Erythroblast (primary cell): ENCODE measurements at places on chromosomes 1 and 21.

- no peak for DNase-seq
Measured at GRCh38 chr1:101064697-101065096, 39.1 kb upstream of the DPH5 start.

- DNase-seq, result no peak
Measured at GRCh38 chr1:159473335-159473734, 33.8 kb downstream of the OR10J1 start.

GRCh38 chr1:34726861-34727260 is 28.0 kb upstream of the GJB5 start:
- DNase-seq, result no peak

GRCh38 chr1:33400153-33400911 is 30.6 kb downstream of the PHC2 start:
- no peak for DNase-seq

DNA sequence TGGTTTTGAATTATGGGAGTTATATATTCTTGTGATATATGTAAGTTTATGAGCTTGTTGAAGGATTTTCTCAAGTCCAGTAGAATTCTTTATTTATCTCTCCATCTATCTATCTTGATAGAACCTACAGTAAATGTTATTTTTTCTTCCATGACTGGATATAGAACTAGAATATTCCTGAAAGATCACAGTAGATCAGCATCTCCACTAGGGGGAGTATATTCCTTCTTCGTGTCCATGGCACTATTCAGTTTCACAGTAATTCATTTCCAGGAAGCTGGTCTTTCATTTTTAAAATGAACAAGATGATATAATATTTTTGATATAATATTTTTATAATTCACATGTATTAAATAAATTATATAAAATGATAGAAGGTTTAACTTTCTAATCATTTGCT is 18.8 kb downstream of the TMPRSS15 start:
- no peak for DNase-seq

GRCh38 chr1:35085421-35085820 is 6.2 kb downstream of the ZMYM1 start:
- DNase-seq, result no peak

DNA sequence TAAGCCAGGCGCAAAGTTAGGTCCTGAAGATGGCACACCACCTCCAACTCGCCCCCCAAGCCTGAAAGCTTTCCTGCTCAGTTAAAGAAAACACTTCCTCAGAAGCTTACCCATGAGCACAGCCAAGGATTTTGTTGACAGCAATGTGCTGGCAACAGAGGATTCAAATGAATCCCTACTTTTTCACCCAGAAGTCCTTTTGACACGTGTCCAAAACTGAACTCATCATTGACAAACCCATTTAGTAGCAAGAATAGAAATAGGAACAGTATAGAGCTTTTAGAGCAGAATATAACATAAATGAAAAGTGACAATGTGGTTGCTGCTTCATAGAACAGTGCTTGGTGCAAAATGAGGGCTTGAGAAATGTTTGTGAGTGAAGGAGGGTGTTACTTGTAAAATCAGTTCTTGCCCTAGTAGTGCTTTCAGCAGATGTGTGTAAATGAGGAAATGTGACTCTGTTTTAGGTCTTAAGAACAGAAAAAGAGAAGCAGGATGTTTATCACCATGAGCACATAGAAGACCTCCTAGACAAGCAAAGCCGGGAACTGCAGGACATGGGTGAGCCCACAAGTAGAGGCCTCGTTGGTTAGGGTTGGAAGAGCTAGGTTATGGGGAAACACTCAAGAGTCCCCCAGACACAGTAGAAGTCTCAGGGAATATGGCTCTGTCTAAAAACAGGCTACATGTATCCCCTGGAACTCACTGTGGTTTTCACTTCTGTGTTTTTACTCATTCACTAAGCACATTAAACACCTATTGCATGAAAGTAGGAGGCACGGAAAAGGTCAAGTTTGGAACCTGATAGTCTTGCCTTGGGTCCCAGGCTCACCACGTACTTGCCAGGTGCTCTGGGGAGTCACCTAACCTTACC is 48.6 kb upstream of the TMEM125 start:
- no peak for DNase-seq

DNA sequence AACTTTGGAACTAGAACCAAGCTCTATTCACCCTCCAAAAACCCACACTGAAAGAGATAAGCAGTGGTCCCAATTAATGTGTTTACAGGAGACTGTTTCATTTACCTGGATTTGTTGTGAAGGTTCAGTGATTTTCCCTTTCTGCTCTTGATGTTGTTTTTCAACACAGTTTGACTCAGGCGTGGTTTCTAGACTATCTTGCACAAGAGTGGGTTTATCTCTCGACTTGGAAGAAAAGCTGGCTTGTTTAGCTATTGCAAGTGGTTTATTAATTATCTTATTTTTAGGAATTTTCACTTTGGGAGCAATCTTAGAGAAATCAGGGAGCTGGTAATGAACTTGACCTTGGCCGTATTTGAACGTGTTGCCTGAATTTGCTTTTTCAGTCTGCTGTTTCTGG is 5.3 kb downstream of the AKNAD1 start:
- no peak for DNase-seq

- no peak for DNase-seq
Measured at GRCh38 chr1:22887491-22887890, 85.2 kb downstream of the LACTBL1 start.

DNA sequence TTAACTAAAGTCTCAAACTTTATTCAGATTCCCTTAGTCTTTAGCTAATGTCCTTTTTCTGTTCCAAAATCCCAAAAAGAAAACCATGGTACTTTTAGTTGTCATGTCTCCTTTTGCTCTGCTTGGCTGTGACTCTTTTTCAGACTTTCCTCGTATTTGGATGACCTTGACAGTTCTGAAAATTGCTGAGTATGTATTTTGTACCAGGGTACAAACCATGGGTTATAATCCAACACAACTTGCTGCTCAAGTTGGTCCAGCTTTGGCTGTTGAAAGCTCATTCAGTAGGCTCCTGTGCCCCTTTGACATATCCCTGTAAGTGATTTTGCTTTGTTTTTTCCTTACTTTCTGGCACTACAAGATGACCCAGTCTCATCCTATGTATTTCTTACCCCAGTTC is 51.7 kb downstream of the PALMD start:
- DNase-seq, result no peak

GRCh38 chr1:155127967-155128754 is 485 bp downstream of the EFNA1 start:
- DNase-seq, result no peak

- DNase-seq, result peak; percentile 15
Measured at GRCh38 chr1:172401892-172402291, 18.6 kb upstream of the C1orf105 start.

GRCh38 chr1:112242470-112242869 is 153.5 kb upstream of the CTTNBP2NL start:
- DNase-seq, result no peak

GRCh38 chr1:67647036-67647798 is 37.8 kb upstream of the GADD45A start:
- peak; percentile 64 for DNase-seq

DNA sequence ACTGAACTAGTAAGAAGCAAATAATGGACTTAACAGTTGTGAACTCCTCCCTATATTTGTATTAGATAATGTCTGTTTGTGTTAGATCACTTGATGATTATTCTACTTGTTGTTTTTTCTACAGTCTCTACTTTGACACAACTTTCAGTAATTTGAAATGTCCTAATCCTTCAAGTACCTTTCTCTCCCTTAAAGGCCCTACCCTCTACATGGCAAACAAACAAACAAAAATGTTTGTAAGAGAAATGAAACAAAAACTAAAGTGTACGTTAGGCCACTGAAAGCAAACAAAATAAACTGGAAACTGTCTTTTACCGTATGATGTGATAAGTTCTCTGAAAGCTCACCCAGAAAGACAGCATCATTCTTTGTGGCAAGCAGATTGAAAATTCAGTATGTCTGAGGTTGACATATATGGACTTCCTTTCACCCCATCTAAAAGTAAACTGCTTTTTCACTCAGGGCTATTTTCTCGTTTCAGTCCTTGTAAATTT is 255.9 kb upstream of the SNX7 start:
- no peak for DNase-seq

GRCh38 chr1:60895252-60895651 is 187.1 kb upstream of the NFIA start:
- DNase-seq, result no peak

- DNase-seq, result peak; percentile 52
Measured at GRCh38 chr1:202351725-202352124, 3.2 kb downstream of the PPP1R12B start.

DNA sequence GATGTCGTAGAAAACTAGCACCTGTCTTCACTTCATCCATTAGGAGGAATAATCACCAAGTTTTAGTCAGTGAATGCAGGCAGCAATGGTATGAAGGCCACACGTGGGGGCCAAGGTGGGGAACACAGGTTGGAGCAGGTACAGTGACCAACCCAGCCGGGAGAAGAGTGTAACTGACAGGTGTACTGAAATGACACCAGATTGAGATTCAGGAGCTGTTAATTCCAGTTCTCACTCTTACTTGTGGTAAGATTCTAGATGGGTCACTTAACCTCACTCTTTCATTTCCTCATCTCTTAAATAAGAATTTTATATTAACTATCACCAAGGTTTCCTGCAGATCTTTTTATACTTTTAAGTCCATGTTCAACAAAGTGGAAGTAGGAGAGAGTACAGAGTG is 206.2 kb upstream of the PTBP2 start:
- no peak for DNase-seq

DNA sequence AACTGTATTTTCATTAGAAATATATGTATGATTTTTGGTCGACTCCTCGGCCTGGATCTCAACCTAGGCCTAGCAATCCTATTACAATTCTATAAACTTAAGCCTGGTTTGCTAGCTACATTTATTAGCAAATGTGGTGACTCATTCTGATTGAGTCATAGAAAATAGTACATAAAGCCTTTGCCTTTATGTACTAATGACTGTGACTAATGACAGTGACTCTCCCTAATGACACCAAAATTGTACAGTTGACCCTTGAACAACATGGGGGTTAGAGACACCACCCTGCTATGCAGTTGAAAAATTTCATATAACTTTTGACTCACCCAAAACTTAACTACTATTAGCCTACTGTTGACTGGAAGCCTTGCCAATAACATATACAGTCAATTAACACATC is 78.9 kb downstream of the CLEC20A start:
- DNase-seq, result no peak

- DNase-seq, result no peak
Measured at GRCh38 chr1:212574732-212575131, 33.8 kb upstream of the ATF3 start.

- DNase-seq, result no peak
Measured at GRCh38 chr1:205313563-205314308, 7.8 kb downstream of the NUAK2 start.

- DNase-seq, result no peak
Measured at GRCh38 chr1:99123936-99124335, 119.3 kb upstream of the PLPPR5 start.

GRCh38 chr1:229544587-229544986 is 13.9 kb downstream of the ABCB10 start:
- no peak for DNase-seq

- DNase-seq, result no peak
Measured at GRCh38 chr1:180101411-180101810, 53.3 kb upstream of the QSOX1 start.

DNA sequence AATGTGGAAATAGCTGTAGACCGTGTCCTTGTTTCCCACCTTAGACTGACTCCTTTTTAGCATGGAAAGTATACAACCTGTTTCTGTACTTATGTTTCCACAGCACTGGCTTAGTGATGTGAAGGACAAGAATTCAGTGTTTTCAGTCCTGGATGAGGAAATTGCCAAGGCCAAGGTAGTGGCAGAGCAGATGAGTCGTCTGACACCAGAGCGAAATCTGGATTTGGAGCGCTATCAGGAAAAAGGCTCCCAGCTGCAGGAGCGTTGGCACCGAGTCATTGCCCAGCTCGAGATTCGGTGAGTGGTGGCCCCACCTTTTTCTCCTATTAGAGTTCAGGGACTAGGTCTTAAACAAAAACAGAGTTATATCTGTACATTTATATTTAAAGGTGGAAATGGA is 112.6 kb downstream of the MACF1 start:
- DNase-seq, result no peak

DNA sequence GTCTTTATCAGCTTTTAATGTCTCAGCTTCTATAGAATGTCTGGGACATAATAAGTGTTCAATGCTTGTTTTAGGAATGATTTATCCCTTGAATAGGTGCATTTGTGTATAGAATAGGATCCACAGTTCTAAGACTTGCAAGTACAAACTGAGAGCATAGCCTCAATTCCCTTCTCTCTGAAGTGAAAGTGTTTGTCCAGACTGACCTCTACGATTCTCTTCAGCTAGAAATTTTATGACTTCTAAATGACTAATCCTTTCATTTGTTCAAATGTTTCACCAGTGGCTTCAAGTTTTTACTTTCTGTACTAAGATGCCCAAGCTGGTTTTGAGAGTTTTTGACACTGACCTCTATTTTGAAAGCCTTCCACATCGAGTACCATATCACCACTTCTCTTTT is 608.2 kb upstream of the ADGRL4 start:
- no peak for DNase-seq

- no peak for DNase-seq
Measured at GRCh38 chr1:29238620-29239002, 2.3 kb downstream of the PTPRU start.

DNA sequence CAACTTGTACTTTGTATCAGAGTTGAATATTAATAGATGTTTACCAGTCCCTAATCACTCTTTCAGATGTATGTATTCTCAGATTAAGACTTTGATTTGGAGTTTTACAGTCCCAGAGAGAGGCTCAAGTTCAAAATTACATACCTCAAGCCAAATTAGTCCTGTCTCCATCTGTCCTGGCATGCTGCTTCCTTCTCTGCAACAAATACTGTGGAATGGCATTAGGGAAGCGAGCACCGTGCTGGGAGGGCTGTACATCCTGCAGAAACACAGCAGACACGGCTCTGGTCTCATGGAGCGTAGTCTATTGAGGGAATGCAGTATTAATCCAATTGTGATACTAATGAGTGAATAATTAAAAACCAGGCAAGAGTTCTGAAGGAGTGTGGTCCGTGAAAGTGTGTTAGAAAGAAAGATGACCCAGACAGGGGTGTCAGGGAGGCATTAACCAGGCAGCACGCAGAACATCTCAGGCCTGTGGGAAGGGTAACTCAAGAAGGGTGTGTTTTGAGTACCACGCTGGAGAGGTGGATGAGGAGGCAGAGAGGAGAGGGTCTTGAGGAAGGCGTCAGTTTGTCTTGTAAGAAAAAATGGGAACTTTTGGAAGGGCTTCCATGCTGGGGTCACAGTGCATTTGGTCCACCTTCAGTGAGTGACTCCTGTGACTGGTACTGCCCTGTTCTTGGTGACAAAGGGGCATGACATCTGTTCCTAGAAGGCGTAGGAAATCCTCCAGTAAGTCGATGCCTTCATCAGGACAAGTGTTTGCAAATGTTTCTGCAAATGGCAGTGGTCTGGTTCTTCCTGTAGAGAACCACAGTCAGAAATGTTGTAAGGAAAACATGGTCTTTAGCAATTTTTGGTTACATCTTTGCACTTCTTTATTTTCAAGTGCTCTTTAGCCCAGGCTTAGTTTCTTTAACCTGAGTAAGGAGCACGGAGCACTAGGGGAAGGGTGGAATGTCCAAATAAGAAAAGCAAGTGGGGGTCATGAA is 1.6 kb downstream of the RAB4A start:
- DNase-seq, result no peak
